ENCODE measurements at places on chromosomes 7 and 10.

DNA sequence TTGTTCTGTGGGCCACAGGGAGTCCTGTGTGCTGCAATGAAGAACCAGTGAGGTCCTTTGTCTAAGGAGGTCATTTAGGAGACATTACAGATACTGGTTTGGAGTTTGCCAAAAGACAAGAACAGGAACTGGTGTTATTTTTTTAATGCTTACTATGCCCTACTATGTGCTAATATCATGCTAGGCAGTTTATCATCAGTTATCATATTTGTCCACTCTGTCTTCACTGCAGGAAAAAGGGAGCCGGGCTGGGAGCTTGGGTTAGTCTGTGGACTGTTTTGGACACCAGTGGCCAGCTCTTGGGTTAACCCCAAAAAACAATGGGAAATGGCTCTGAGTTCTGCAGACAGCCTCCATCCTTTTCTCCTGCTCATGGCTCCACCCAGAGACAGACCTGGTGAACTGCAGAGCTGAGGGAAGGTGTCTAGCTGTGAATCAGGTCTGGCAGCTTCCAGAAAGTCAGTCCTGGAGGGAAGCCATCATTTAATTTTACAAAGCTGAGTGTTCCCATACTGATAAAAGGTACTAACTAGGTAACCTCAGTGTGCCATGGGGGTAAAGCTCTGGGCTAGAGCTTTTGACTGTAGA is 101.2 kb upstream of the ZNF746 start:
- no peak for DNase-seq

GRCh38 chr10:83835945-83836745 is 303.2 kb upstream of the GHITM start:
- DNase-seq = no peak

- DNase-seq = no peak
These were observed 80.5 kb downstream of the ELAPOR2 start for GRCh38 chr7:86978808-86979506.

DNA sequence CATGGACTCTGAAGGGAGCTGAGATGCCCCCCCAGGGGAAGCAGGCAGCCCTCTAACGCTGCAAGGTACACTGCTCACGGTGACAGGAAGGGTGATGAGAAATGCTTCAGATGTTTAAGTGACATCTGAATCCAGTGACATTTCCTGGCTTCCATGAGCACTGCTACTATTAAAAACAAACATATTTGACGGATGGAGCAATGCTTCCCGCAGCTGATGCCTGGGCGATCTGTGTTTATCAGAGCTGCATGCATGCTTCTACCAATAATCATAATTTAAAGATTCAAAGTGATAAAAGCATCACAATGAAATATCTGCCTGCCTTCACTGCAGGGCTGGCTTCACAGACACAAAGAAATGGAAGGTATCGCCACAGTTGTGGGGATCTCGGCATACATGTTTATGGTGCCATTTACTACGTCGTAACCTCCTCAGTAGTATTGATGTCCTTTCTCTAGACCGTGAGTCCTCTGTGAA is 66.1 kb upstream of the AOAH start:
- DNase-seq = no peak

- no peak for DNase-seq
These were observed 50.6 kb upstream of the STRIP2 start for GRCh38 chr7:129383542-129384132.

- DNase-seq = no peak
These were observed 22.5 kb downstream of the KMT2E start for GRCh38 chr7:105036217-105037168.

DNA sequence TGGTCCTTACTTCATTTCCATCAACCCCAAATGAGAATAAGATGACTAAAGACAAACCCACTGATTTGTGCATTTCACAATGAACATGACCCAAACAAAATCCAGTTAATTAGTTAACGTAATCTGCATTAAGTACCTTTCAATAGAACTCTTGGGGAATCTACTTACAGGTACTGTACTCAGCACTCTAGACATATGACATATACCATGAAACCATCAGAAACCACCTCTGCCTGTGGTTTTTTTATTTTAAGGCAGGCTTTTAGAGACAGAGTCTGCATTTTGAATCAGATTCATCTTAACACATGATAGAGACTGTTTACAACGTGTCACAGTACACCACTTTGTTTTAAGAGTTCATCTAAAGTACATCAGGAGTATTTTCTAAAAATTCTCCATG is 168.4 kb downstream of the BTAF1 start:
- no peak for DNase-seq

GRCh38 chr7:18495412-18496340 is at the start of gene HDAC9:
TSS of gene HDAC9 (plus strand) at chr7:18495749. CDS start at chr7:18496303, 554 bp downstream.
- DNase-seq = no peak

DNA sequence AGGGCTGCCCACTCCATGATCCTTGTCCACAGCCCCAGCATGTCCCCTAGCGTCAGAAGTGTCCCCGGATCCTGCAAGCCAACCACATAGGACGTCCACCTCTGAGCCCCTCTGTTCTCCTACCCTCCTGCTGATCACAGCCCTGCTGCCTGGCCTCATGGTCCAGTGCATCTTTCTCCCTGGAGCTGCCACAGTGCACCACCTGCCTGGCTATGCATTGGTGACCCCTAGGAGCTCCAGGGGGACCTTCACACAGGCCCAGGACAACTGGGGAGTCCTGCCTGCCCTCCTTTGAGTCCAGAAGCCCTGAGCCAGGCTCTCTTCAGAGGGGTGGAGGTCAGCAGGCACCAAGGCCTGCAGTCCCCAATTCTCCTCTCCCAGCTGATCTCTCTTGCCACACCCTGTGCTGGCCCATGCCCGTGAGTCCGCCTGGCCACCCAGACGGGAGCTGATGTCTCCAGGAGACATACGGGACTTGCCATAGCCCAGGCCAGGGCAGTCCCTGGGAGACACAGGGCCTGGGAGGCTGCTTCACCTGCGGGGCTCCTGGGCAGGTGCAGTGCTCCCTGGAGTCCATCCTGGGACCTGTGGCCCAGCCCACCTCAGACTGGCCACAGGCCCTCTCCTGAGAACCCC is 77.4 kb upstream of the RET start:
- DNase-seq = no peak

DNA sequence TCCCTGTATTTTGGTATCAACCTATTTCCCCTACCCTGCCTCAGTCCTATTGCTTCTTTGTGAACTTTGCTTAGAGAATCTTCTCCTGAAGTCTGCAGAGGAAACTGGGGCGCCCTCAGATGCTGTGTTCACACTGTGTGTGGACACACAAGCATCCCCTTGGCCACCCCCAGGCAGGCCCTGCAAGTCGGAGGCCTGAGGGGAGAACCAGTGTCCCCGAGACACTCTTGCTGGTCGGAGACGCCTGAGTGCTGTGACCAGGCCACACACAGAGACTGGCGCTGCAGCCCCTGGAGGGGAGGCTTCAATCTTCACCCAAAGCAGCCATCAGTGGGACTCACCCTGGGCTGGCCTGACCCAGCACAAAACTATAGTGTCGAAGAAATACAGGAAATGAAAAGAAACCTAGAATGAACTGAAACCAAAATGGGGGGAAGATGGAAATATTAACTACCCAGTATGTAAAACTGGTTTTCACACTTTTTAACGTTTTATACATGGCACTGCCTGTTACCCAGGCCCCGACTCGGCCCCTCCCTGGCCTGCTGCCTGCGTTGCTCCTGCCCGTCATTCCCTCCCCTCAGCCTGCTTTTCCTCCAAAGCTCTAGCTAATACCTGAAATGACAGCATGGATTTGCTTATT is 48.4 kb upstream of the FAM20C start:
- DNase-seq = no peak

- no peak for DNase-seq
These were observed 14.4 kb upstream of the APBB1IP start for GRCh38 chr10:26423722-26424121.

- DNase-seq = no peak
These were observed 144.7 kb downstream of the PFKFB3 start for GRCh38 chr10:6347391-6347951.

GRCh38 chr10:5927306-5927705 is 37.3 kb downstream of the FBH1 start:
- no peak for DNase-seq

- no peak for DNase-seq
These were observed 186.5 kb downstream of the ADK start for GRCh38 chr10:74337330-74338016.

- DNase-seq = no peak
These were observed 645.4 kb upstream of the SORCS1 start for GRCh38 chr10:107809889-107810288.

Measured in progenitor cell of endocrine pancreas (in vitro differentiated cells).